NCI-H226 (cell line): ENCODE measurements at places on chromosomes 2 and 18.

GRCh38 chr2:46517485-46517884, 38.1 kb downstream of the TMEM247 start:
- DNase-seq: no peak

DNA sequence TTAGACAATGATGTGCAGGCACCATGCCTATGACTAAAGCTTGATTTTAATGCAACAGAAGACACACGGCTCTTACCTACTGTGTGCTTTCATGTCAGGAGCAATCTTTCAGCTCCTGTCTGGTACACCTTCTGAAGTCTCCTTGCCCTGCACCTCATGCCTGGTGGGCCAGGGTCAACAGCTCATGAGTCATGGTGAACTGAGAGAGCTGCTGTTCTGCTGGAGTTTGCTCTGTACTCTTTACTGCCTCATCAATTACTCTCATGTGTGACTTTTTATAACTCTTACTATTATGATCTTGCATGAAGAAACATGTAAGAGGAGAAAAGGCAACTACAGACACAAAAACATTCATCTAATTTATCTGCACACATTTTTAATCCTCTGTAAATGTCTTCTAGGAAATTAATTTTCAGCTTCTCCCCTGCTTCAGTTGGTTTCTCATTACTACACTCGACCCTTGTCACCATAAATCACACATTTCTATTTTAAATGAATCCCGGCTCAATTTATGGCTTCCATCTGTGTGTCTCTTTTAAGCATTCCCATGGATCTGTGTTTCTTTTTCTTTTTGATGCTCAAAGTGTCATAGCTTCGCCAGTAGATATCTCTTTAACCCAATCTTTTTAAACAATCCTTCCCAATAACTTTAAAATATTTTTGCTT, 9.7 kb downstream of the SERPINB7 start:
- no peak for DNase-seq

DNA sequence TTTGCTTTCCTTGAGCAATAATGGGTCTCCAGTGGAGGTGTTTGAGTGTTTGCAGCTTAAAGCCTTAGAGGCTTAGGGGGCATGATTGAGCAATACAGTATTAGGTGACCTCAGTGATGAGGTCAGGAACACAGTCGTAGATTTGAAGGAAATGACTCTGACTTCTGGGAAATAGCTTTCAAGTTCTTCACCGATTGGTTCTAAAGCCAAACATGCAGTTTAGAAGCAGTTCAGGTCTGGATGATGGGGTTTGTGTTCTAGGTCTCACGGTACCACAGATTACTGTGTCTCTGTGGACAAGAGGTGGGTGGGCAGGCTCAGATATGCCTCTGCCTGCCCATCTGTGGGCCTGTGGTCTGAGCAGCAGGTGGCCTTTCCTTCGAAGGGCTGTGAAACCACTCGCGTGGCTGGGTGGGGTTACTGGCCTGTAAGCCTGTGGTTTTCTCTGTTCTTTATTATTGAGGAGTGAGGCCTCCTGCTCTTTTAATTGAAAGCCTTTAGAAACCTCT, 7.8 kb downstream of the MTHFD2 start:
- DNase-seq: peak; percentile 33

DNA sequence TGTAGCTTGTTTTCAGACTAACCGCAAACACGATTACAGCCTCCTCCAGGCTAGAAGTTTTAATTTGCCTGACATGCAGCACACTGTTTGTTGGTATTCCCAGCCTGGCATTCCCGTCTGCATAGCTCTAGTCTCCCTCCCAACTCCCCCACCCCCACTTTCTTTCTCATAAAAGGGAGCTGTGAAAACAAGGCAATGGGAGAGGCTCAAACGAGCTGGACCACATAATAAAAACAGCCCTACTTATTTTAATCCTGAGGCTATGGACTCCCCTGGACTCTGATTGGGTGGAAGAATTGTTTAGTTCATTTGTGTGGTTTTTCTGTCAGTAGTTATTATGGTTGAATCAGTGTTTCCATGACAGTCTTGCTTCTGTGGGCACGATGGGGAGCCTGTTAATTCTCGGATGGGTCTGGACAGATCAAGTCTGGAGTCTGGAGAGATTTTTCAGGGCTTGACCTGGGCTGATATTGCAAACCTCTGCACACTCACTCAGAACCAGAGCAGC, 1.2 kb downstream of the STON1 start:
- DNase-seq: peak; percentile 56

DNA sequence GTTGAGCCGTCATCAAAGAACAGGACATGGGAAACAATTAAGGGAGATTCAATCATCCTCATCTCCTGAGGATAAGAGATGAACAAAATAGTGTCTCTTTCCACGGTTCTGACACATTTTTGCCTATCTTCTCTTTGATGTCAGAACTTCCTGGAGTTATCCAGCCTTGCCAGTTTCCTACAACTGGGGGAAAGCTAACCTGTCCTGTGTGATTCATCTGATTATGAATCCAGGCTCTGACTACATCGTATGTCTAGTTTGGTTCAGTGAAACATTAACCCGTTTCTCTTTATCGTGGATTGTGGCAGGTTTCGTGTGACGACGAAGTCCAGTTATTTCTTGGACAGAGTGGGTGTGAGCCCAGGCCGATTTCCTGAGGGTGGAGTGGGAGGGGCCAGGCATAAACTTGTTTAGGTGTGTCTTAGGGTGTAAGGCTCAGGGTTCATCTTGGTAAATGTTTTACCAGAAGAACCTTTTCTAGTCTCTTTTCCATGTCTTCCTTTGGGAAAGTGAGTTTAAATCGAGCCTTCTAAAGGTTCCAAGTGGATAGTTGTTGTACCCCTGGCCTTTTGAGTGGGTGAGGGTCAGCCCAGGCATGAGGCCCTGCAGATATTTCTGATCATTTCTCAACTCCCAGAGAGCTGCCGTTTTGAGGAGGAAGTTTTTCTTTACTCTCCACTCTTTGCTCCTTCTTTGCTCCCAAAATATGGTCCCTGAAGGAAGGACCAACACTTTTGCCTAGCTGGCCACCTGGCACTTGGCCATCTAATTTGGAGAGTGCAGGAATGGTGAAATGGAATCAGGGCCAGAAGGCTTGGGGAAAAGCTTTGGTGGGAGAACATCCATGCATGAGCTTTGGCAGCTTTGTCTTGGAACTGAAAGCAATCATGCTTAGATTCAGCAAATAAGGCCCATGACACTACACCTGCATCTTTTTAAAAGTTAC, 50.4 kb upstream of the FZD5 start:
- DNase-seq: no peak

- DNase-seq: no peak
Measured at GRCh38 chr2:197416268-197416667, 18.6 kb downstream of the SF3B1 start.

DNA sequence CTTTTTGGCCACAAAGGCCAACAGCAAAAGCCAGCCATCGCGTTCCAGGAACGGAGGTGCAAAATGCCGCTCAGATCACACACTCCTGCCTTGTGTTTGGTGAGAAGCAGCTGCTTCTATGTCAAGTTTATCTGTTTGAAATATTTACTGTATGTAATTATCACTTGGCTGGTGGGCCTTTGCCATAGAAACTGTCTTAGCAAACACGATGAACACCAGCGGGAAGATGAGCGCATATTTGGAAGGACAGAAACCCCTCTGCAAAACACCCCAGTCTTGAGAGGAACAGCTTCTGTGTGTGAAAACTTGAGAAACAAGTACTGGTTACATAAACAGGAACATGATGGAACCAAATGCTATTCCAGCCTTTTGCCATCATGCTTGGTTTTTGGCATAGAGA, 59.7 kb downstream of the SCG2 start:
- DNase-seq: no peak

DNA sequence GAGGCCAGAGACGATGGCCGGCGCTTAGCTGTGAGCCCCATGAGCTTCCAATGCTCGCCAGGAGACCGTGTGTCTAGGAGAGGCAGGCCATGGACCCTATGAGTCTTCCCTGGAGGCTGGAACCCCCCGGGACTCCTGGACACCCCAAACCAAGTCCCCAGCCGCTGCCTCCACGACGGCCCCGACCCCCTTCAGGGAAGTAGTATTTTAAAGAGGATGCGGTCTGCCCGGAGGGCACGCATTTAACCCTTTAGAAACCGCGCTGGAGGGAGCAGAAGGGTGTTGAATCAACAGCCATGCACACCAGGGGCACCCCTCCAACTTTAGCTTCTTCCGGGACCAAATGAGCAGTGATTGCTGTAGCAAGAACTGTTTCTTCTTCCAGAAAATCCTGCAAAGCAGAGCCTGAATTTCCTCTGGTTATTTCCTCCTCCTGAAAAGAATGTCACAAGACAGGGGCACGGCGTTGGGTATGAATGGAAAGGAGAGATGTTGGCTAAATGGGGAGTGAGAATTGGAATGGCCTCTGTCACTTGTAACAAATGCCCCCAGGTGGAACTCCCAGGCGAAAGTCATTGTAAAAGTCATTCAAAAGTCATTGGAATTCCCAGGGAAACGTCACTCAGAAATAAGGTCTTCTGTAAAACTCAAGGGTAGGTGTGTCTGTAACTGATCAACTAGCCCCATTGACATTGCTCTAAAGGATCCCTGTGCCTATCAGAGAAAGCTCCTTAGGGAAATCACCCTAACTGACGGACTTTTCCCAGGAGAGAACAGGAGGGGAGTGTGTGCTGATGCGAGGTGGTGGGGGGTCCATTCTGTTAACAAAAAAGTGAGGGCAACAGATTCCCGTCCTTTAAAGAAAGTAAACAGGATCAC, 5.8 kb upstream of the GBX2 start:
- no peak for DNase-seq

DNA sequence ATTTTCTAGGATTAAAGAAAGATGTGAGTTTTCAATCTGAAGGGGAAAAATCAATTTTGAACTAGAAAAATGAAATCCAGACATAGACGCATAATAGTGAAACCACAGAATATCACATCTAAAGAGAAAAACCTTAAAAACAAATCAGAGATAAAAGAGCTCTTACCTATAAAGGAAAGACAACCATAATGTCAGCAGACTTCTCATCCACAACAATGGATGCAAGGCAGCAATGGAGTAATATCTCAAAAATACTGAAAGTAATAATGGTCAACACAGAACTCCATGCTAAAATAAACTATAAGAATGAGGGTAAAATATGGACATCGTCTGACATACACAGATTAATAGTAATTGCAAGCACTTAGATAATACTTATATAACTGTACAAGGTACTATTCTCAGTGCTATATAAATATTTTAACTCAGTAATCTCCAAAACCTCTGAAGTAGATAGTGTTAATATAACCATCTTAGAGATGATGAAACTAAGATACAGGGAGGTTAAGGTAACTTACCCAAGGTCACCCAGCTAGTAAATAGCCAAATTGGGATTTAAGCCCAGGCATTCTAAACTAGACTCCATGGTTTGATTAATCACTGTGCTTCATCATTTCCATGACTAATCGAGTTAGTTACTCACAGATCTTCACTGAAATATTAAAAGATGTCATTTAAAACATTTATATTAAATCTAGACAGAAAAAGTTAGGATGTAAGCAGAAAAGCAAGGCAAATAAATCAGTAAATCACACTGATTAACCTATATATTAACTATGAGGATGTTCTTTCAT, 89.4 kb upstream of the SPTBN1 start:
- no peak for DNase-seq

GRCh38 chr2:222960126-222960525, 91.9 kb upstream of the KCNE4 start:
- DNase-seq: peak; percentile 26
